WTC11 (cell line): ENCODE measurements at places on chromosomes 7 and 10. TPM values are rescaled to one million over a fixed set of nuclear protein-coding genes. Genes with fewer than 3 reads are reported as not detected.

The SFRP5 gene
- 2.4 to 3.5 TPM (median 3.1 TPM) in 3 replicates for total RNA-seq

The GRID2IP gene
- total RNA-seq, result 3.0 to 4.8 TPM (median 4.6 TPM) in 3 replicates

The PLEKHS1 gene
- total RNA-seq, result not detected in 3 replicates

DNA sequence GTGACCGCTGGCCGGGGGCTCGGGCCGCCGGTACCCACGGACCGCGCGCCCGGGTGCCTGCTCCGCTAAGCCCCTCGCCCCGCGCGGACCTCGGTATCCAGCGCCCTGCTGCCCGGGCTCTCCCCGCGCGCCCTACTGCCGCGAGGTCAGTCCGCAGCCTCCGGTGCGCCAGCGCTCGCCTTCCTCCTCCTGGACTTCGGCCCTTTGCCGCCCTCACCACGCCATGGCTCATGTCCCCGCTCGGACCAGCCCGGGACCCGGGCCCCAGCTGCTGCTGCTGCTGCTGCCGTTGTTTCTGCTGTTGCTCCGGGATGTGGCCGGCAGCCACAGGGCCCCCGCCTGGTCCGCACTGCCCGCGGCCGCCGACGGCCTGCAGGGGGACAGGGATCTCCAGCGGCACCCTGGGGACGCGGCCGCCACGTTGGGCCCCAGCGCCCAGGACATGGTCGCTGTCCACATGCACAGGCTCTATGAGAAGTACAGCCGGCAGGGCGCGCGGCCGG lies 483 bp downstream of the GDF10 start:
- H3K4me1 ChIP-seq, result peaks cover 21% of the 10 kb centered on the region
- no peaks in the 10 kb centered on the region for H3K36me3 ChIP-seq
- peak overlapping the region; percentile 77 for H3K4me3 ChIP-seq

DNA sequence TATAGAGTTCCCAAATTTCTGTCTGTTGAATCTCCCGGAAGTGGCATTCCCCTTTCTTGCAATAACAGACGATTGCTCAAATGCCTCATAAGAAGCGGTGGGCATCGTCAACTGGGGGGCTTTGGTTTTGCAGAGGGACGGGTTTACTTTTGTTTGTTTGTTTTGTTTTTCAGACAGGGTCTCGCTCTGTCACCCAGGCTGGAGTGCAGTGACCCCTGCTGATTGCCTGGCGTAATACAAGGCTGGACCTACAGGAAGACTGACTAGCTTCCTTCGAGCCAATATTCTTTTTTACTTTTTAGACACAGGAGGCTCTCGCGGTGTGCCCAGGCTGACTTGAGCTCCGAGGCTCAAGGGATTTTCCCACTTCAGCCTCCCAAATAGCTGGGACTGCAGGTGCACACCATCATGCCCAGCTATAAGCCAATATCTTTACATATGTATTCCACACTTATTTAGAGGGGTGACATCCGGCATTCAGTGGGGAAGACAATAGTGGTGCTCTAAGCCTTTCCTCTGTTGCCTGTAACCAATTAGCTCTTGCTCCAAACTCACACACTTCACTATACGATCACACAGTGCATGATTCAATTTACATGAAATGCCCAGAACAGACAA lies 58.1 kb downstream of the FHIP2A start:
- no peak overlapping the region for H3K4me3 ChIP-seq
- no peak overlapping the region for H3K27ac ChIP-seq
- H3K36me3 ChIP-seq, result no peaks in the 10 kb centered on the region
- DNase-seq, result peak; percentile 72
- H3K27me3 ChIP-seq, result no peaks in the 10 kb centered on the region; the same call in none of the 2 replicates
